ENCODE measurements at places on chromosomes 5 and 9. TPM values are rescaled to one million over a fixed set of nuclear protein-coding genes. Genes with fewer than 3 reads are reported as not detected.

CCNO gene
- 7.3 TPM for total RNA-seq

- no peak for DNase-seq
Observed at GRCh38 chr5:71632168-71632567, 45.0 kb downstream of the MCCC2 start.

DNA sequence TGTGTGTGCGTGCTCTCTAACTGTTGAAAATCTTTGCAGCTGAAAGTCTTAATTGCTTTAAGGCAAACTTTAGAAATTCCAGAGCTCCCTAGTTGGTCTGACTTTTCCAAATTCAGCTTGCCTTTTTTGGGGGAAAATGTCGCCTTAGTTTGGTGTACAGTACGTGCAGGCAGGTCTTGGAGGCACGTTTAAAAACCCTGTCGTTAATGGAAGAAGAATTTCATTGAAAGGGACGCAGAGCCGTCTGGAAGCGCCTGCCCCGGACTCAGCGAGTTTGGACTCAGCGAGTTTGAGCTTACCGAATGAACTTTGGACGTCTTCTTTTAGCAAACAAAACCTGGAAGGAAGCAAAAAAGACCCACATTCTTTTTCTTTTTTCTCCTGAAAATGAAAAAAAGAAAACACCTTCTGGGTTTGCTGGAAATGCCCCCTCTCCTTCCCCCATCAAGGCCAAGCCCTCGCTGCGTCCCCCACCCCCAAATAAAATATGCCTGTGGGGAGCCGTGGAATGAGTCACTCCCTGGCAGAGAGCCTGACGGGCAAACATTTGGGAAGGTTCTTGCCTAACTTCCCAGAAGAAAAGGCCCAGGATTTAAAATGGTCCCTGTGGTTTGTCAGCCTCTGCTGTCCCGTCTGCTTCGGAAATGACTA is 1.5 kb downstream of the NEK6 start:
- peak; percentile 89 for DNase-seq

- DNase-seq: peak; percentile 57
Observed at GRCh38 chr9:112532427-112532826, 45.8 kb downstream of the KIAA1958 start.

All from body of pancreas (tissue), 4 donors.